Heart left ventricle (tissue), 16 donors: ENCODE measurements at places on chromosomes 7 and 10.

DNA sequence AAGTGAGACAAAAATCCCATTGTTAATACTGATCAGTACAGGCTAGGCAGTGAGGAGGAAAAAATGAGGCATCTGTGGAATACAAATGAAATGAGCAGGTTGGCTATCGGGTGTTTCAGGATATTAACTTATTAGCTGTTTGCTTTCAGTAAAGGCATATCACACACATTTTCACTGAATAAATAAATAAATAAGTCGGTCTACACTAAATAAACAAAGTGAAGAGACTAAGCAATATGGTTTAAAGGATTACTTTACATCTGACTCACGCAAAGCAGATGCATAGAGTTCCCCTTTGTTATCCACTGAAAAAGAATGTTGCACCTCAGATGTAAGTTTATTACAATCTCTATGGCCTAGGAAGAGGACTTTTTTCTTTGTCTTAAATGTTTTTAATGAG is 6.3 kb upstream of the SEMA3A start:
- no peak overlapping the region for H3K4me3 ChIP-seq
- no peaks in the 10 kb centered on the region for H3K4me1 ChIP-seq
- H3K27me3 ChIP-seq: no peaks in the 10 kb centered on the region
- H3K36me3 ChIP-seq: no peaks in the 10 kb centered on the region

GRCh38 chr10:99977916-99978315 is 31.8 kb downstream of the DNMBP start:
- H3K4me3 ChIP-seq: no peak overlapping the region
- no peaks in the 10 kb centered on the region for H3K36me3 ChIP-seq
- no peak for DNase-seq
- no peaks in the 10 kb centered on the region for H3K27me3 ChIP-seq

DNA sequence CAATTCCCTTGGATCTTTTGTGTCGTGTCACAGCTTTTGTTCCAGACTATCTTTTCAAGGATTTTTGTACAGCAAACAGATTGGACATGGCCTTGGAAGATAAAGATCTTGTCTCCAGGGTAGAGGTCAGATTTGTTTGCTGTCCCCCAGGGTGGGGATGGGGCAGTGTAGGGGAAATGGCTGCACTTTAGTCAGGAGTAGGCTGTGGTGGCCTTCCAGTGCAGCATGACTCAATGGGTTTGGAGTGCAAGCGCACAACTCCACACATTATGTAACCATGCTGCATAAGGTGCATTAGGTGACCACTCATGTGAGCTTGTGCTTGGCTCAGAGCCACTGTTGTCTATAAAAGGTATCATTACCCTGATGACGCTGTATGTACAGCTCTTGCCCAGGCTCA is 23.9 kb upstream of the ADAMTS14 start:
- no peaks in the 10 kb centered on the region for H3K36me3 ChIP-seq
- H3K4me3 ChIP-seq: no peak overlapping the region
- H3K27me3 ChIP-seq: no peaks in the 10 kb centered on the region
- no peak overlapping the region for H3K27ac ChIP-seq

GRCh38 chr7:5557920-5558401 is 134.3 kb upstream of the TNRC18 start:
- H3K27me3 ChIP-seq: no peaks in the 10 kb centered on the region
- peak overlapping the region; percentile 7 for H3K4me3 ChIP-seq
- peak; percentile 90 for DNase-seq
- peaks cover 60% of the 10 kb centered on the region for H3K4me1 ChIP-seq
- peak overlapping the region; percentile 100 for H3K27ac ChIP-seq
- H3K36me3 ChIP-seq: no peaks in the 10 kb centered on the region

DNA sequence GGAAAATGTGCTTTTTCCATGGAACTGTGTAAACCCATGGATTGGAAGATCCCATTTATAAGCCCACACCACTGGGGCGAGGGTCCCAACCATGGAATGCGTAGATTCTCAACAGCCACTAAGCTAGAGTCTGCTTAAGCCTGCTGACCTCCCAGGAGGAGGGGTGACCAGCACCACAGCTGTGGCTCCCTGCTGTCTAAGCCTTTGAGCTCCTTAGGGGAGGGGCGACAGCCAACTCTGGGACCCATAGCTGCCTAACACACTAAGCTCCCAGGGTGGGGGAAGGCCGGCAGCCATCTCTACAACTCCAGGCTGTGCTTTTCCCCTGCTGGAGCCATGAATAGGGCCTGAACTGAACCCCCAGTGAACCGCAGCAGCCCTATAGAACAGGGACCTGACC is 249.8 kb upstream of the HPS1 start:
- DNase-seq: no peak
- no peaks in the 10 kb centered on the region for H3K4me1 ChIP-seq
- H3K27ac ChIP-seq: no peak overlapping the region
- H3K4me3 ChIP-seq: no peak overlapping the region
